ENCODE measurements at places on chromosomes 16 and 17. TPM values are rescaled to one million over a fixed set of nuclear protein-coding genes. Genes with fewer than 3 reads are reported as not detected.

NCBP3 gene
- total RNA-seq = 42.3 TPM

- no peak for DNase-seq
These were observed 20.2 kb downstream of the DNASE1 start for GRCh38 chr16:3674513-3675295.

TERB1 gene
- total RNA-seq = 0.58 TPM

GRCh38 chr16:82580298-82580890 lies 46.4 kb upstream of the CDH13 start:
- DNase-seq = no peak

AOC2 gene
- 1.6 TPM for total RNA-seq

- no peak for DNase-seq
These were observed 55.0 kb upstream of the FA2H start for GRCh38 chr16:74829637-74830036.

DNA sequence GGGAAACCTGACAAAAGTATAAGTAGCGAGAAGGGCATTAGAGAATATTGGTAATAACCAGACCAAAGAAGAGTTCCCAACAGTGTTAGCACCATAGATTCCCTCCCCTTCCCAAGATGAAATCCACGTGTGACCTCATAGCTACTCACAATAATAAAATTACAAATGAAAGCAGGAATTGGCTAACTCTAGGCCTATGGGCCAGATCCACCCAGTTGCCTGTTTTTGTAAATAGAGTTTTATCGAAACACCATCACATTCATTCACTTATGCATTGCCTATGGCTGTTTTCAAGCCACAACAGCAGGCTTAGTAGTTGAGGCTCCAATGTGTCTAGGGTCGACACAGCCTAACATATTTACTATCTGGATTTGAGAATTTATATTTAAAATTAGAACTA lies 7.8 kb downstream of the CPHXL start:
- no peak for DNase-seq

GRCh38 chr16:89281829-89282228 lies 64.3 kb downstream of the ZNF778 start:
- no peak for DNase-seq

Measured in sciatic nerve (tissue), 2 donors.